Non-pigmented ciliary epithelial cell (primary cell): ENCODE measurements at places on chromosomes 2 and 18.

- no peak for DNase-seq
These were observed 4.5 kb upstream of the POLE4 start for GRCh38 chr2:74953796-74954499.

GRCh38 chr2:61647044-61647443 lies 108.9 kb upstream of the XPO1 start:
- DNase-seq: no peak

DNA sequence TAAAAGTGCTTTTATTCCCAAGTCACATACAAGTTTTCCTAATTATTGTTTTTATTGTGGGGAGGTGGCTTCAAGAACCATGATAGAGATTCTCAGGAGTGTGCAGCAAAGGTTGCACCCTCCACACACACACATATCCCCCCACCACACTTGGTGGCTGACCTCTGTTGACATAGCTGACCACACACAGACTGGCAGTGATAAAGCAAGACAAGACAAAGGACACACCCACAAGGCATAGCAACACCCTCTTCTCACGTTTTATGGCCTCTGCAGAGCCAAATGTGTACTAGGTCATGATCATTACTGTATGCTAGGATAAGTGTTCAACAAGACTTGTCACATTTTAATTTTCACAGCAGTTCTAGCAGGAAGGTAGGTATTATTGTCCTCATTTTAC lies 143.0 kb upstream of the EPC2 start:
- DNase-seq: no peak

DNA sequence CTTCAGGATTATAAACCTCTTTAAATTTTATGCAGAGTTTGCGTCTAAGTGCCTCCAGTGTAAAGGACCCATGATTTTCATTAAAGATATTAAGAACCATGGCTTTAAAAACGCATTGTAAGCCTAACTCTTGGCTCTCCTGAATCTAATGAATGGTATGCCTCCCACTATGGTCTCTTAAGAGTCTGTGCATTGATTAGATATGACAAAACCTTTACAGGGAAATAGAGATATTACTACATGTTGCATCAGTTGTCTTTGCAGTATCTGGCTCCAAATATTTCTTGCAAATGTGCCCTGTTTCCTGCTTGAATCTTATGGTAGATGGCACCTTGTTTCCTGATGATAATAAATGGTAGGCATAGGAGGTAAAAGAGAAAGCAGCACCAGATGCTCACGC lies 189.3 kb upstream of the FSHR start:
- DNase-seq: no peak

DNA sequence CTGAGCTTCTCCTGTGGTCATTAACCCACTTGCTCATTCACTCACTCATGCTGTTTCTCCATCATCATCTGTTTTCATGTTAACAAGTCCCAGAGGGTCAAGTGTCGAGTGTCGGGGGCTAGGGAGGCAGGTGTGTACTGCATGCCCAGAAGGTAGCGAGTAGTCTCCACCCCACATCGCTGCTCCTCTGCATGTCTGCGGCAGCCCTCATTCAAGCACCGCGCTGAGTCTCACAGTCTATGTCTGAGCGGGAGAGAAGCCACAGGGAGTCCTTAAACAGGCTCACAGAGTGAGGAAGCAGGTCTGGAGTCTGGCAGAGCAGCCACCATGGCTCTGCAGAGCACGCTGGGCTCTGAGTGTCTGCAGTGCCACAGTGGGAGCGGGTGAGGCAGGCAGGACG lies 121.3 kb upstream of the IL1R2 start:
- no peak for DNase-seq

GRCh38 chr2:144509001-144509878 lies 10.7 kb downstream of the ZEB2 start:
- DNase-seq: no peak
